ENCODE measurements at places on chromosomes 7 and 10. TPM values are rescaled to one million over a fixed set of nuclear protein-coding genes. Genes with fewer than 3 reads are reported as not detected.

DNA sequence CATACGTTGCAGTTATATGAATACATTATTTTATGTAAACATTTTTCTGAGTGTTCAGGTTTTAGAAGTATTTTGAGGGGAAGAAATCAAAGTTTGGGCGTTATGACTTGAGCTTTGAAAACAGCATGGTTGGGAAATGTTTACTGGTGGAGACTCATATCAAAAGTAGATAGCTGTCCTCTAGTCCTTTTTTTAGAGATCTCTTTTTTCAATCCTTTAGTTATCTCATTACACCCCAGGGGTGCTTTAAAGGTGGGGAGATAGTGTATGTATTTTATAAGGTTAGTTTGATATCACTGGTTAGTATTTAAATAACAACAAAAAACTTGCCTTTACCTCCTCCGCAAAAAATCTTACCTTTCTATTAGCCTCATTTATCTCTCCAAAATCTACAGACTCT, 2.3 kb downstream of the DMTF1 start:
- peak overlapping the region; percentile 69 for H3K4me3 ChIP-seq
- peak overlapping the region; percentile 97 for H3K27ac ChIP-seq
- H3K27me3 ChIP-seq, result no peaks in the 10 kb centered on the region
- H3K4me1 ChIP-seq, result peaks cover 39% of the 10 kb centered on the region

DNA sequence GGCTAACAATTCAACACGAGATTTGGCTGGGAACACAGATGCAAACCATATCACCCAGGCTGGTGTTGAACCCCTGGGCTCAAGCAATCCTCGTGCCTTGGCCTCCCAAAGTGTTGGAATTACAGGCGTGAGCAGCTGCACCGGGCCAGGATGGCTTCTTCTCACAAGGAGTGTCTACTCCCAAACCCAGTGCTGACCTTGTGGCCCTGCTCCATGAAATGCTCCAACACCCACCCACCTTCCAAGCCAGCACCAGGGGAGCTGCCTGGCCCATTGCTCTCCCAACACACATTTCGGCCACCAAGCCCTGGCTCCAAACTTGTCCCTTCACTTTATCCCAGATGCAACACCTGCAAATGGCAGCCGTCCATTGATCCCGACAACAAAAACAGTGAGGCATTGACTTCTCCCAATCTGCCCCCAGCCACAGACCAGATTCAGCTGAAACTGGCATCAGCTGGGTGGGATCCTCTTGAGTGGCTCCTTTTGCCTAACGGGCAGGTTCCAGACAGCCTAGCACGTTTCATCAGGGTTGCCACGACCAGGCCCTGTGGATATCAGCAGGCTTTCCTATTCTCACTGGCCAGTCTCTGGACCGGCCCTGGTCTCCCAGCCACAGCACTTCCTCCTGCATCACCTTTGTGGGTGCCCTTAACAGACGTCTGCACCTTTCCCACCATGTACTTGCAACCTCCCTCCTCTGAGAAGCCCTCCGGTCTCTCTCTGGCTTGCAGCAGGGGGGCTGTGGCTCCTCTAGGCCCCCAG, 105.7 kb upstream of the CARD11 start:
- no peaks in the 10 kb centered on the region for H3K36me3 ChIP-seq
- H3K27me3 ChIP-seq, result no peaks in the 10 kb centered on the region
- H3K27ac ChIP-seq, result no peak overlapping the region

DNA sequence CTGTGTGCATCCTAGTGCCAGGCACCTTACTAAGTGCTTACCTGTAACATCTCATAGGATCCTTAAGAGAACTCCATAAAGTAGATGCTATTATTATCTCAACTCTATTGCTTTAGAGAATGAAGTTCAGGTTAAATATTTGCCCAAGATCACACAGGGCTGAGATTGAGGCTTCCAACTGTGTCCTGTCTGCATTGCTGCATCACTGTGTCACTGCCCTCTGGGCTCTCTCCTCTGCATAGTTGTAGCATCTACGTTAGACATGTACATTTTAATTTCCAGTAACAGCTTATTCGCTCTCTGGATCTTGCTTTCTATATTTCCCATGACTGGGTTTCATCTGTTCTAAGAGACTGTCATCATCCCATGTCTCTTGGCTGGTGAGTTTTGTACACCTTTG, 63.6 kb upstream of the FZD8 start:
- no peak for DNase-seq
- no peaks in the 10 kb centered on the region for H3K36me3 ChIP-seq
- no peaks in the 10 kb centered on the region for H3K27me3 ChIP-seq
- H3K27ac ChIP-seq, result no peak overlapping the region

DNA sequence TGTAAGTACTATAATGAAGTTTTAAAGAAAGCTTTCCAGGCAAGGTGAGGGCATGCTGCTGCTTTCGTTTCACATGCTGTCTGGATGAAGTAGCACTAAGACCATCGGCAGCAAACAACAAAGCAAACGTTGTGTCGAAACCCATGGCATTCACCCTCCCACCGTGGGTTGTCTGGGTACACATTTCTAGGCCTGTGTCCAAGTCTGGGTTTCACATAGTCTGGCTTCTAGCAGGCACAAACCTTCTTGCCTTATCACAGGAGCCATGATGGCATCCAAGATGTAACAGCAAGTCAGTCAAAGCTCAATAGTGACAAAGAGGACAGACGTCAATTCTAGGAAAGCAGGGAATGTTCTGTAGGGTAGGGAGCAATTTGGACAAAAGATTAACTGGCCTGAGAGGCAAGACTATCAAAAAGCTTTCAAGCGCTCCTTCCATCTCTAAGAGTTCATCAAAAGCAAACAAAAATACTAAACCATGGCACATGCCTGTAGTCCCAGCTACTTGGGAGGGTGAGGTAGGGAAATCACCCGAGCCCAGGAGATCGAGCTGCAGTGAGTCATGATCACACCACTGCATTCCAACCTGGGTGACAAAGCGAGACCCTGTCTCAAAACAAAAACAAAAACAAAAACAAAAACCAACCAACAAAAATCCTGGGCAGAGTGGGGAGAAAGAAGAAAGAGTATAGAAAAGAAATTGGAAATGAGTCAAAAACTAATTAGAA, 42.7 kb downstream of the PAXIP1 start:
- no peak for DNase-seq
- no peaks in the 10 kb centered on the region for H3K27me3 ChIP-seq
- H3K4me3 ChIP-seq, result no peak overlapping the region
- H3K27ac ChIP-seq, result no peak overlapping the region
- H3K36me3 ChIP-seq, result peaks cover 84% of the 10 kb centered on the region

DNA sequence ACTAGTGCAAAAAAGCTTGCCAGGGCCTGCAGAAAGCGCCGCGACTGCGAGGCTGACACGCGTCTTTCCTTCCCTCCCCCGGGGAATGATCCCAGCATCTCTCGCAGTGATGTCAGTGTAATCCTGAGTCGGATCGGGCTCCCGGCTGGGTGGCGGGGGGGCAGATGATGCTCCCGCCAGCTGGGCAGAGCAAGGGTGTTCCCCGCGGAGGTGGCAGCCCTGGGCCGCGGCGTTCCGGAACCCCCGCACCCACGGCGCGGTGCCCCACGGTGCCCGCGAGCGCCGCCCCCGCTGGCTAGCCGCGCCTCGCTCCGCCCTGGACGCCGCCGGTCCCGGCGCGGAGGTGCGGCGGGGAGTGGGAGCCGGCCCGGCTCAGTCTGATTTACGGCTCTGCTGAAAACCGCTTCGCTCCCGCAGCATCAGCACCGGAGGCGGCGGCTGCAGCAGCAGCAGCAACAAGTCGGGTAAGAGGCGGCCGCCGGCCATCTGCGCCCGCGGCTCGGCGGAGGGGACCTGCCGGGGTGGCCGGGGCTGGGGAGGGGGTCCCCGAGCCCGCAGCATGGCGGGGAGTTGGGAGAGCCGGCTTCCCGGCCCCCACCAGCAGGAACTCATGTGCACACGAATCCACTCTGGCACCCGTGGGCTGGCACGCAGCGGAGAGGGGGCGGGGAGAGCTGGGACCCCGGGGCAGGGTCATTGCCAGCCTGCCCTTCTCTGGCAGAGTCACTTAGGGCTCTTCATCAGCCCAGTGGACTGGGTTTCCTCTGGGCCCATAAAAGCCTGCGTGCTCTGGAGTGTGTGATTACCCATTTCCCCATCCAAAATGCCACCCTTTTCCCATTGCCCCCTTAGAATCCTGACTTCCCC, at the start of gene ZNF365:
Gene ZNF365, plus strand, starts transcription at position 375 of the 867 bp plus-strand sequence. CDS start 1,825 bp downstream, outside the sequence.
- peaks cover 14% of the 10 kb centered on the region for H3K4me1 ChIP-seq
- peak within 1 kb of the TSS; percentile 52 for H3K27ac ChIP-seq
- H3K27me3 ChIP-seq, result peaks cover 13% of the 10 kb centered on the region
- peak within 1 kb of the TSS; percentile 61 for H3K4me3 ChIP-seq

GRCh38 chr10:71247414-71247705, 35.0 kb downstream of the UNC5B start:
- H3K27me3 ChIP-seq, result no peaks in the 10 kb centered on the region
- H3K36me3 ChIP-seq, result no peaks in the 10 kb centered on the region
- no peak for DNase-seq
- peaks cover 44% of the 10 kb centered on the region for H3K4me1 ChIP-seq

- H3K36me3 ChIP-seq, result no peaks in the 10 kb centered on the region
- no peak for DNase-seq
- no peak overlapping the region for H3K4me3 ChIP-seq
- no peak overlapping the region for H3K27ac ChIP-seq
- no peaks in the 10 kb centered on the region for H3K27me3 ChIP-seq
Observed at GRCh38 chr10:77493851-77494261, 143.8 kb downstream of the KCNMA1 start.

DNA sequence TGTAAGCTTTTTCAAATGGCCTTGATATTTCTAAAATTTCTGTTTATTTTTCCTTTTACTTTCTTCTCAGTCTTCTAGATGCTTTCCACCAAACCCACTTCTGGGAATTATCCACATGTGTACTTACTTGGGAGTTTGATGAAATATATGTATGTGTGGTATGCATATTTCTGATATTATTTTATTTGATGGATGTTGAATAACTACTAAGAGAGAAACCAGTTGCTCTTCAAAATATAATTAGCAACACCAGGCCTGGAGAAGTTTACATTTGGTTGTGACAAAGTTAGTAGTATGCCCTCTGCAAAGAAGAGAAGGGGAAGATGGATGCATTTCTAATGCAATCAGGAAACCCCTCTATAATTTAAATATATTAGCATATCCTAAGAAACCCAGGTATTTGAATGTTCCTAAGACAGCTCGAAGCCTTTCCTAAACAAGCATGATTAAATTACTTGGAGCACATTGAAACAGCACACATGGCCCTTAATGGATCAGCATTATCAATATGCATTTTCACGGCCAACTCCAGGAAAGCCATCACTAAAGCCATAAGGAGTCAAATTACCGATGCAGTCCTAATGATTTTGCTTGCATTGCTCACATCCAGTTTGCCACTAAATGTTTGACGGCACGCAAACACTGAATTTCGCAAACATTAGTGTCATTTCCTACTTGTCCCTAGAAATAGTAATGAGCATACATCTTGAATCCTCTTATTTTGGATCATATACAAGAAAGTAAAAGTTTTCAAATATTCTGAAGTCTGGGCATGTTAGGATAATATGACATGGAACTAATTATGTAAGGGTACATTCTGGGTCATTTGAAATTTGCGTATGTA, 393.8 kb downstream of the EXOC4 start:
- no peaks in the 10 kb centered on the region for H3K27me3 ChIP-seq
- no peaks in the 10 kb centered on the region for H3K36me3 ChIP-seq
- no peak overlapping the region for H3K4me3 ChIP-seq
- no peak for DNase-seq
- H3K4me1 ChIP-seq, result peaks cover 25% of the 10 kb centered on the region

DNA sequence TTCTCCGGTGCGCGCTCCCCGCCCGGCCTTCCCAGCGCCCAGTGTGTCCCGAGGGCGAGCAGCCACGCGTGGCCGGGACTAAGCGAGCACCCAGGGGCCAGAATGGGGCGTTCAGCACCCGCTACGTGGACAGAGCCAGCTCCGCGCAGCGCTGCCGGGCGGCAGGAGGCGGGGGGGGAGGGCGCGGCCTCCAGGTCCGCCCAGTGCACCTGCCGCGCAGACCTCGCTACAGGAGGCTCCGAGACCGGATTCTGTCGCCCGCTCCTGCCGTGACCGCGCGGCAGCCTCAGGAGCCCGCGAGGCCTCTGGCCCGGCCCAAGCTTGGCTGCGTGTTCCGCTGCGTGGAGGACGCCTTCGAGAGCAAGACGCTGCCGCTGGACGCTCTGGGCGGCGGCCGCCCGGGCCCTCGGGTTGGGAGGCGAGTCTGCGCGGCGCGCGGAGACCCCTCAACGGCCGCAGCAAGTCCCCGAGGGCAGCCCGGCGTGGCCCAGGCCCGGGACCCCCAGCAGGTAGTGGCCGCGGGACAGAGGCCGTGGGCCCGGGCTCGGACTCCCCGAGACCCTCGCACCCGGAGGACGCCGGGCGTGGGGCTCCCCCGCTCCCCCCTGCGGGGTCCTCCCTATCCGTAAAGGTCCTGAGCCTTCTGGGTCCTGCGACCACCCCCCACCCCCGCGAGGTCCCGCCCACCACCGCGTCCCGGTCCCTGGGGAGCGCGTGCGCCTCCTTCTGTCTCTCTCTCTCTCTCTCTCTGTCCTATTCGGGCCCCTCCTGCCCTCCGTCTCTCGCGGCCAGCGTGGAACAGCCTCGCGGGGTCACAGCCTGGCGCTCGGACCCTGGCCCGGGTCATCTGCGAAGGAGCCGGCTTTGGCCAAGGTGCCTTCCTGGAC, 904 bp upstream of the DPYSL4 start:
- H3K4me3 ChIP-seq, result peak overlapping the region; percentile 60
- no peaks in the 10 kb centered on the region for H3K36me3 ChIP-seq
- no peak for DNase-seq
- H3K27me3 ChIP-seq, result peaks cover 72% of the 10 kb centered on the region
- no peak overlapping the region for H3K27ac ChIP-seq
- peaks cover 34% of the 10 kb centered on the region for H3K4me1 ChIP-seq

- no peaks in the 10 kb centered on the region for H3K27me3 ChIP-seq
- H3K27ac ChIP-seq, result no peak overlapping the region
- no peaks in the 10 kb centered on the region for H3K4me1 ChIP-seq
- H3K4me3 ChIP-seq, result no peak overlapping the region
- H3K36me3 ChIP-seq, result no peaks in the 10 kb centered on the region
Observed at GRCh38 chr7:23220690-23221305, 25.8 kb upstream of the GPNMB start.

DNA sequence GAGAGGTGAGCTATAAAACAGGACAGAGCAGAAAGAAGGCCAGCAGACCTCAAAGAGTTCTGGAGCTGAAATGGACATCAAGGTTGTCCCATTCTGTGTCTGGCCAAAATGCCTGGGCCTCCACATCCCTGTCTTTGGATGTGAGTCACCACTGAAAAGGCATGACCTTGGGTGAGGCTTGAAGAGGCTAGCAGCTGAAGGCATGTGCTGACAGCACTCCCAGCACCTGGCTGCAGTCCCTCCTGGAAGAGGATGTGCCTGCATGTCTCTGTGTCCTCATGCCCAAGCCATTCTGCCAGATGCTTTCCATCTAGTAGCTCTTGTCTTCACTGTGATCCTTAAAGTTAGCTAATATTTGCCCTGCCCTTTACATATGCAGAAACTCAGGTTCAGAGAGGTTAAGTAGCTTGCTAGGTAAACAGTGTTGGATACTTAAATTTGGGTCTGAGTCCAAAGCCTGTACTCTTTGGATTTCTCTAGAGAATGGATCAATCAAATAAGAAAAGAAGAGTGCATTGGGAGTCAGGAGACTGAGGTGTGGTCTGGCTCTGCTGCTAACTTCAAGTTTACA, 35.8 kb downstream of the HECW1 start:
- H3K4me3 ChIP-seq, result no peak overlapping the region
- H3K27me3 ChIP-seq, result no peaks in the 10 kb centered on the region
- no peak overlapping the region for H3K27ac ChIP-seq

GRCh38 chr10:1183701-1184100, 127.5 kb downstream of the WDR37 start:
- no peak overlapping the region for H3K27ac ChIP-seq
- H3K4me3 ChIP-seq, result no peak overlapping the region
- H3K36me3 ChIP-seq, result no peaks in the 10 kb centered on the region
- DNase-seq, result no peak
- peaks cover 29% of the 10 kb centered on the region for H3K27me3 ChIP-seq

The EFCAB10 gene
- not detected for total RNA-seq

The KEL gene
- not detected for total RNA-seq

The CYP26C1 gene
- 0.39 TPM for total RNA-seq

The TRPV5 gene
- not detected for total RNA-seq

The SFMBT2 gene
- total RNA-seq, result 7.6 TPM

The AKR1E2 gene
- total RNA-seq, result 16.9 TPM

Data from esophagus muscularis mucosa (tissue), 4 donors.